Bronchial smooth muscle cell (primary cell): ENCODE measurements at places on chromosomes 1 and 21. TPM values are rescaled to one million over a fixed set of nuclear protein-coding genes. Genes with fewer than 3 reads are reported as not detected.

The PTGS2 gene
- 2.2 and 4.1 TPM in 2 replicates for total RNA-seq

The SLAMF1 gene
- not detected in 2 replicates for total RNA-seq

The FCGR2B gene
- not detected in 2 replicates for total RNA-seq

The KRTAP19-1 gene
- not detected in 2 replicates for total RNA-seq

The LHX4 gene
- under 0.01 and 0.09 TPM in 2 replicates for total RNA-seq

The ZNF683 gene
- total RNA-seq = not detected in 2 replicates

The DDAH1 gene
- total RNA-seq = 3.5 and 8.2 TPM in 2 replicates

The AMY2A gene
- 0.09 TPM in 1 of 2 replicates, not detected in the other for total RNA-seq

The EPHB2 gene
- 37.2 and 42.3 TPM in 2 replicates for total RNA-seq

The UBL4B gene
- under 0.01 and 0.09 TPM in 2 replicates for total RNA-seq

The TMOD4 gene
- total RNA-seq = not detected in 2 replicates

The ERG gene
- under 0.01 TPM in 2 replicates for total RNA-seq

The C4BPA gene
- total RNA-seq = under 0.01 TPM in 1 of 2 replicates, not detected in the other

The CRABP2 gene
- 80.6 and 167 TPM in 2 replicates for total RNA-seq

The TMPRSS15 gene
- not detected in 2 replicates for total RNA-seq

The SMPDL3B gene
- not detected in 2 replicates for total RNA-seq

The VWA5B1 gene
- total RNA-seq = not detected in 2 replicates

The C1QB gene
- not detected in 2 replicates for total RNA-seq

The C1orf87 gene
- not detected in 2 replicates for total RNA-seq

The IGSF21 gene
- not detected in 2 replicates for total RNA-seq

The GBP6 gene
- total RNA-seq = 0.17 TPM in 1 of 2 replicates, not detected in the other

The SH2D2A gene
- 0.32 TPM in 1 of 2 replicates, not detected in the other for total RNA-seq

The PTPRC gene
- total RNA-seq = not detected in 2 replicates

The EDN2 gene
- 0.47 TPM in 1 of 2 replicates, not detected in the other for total RNA-seq

The C1orf141 gene
- not detected in 2 replicates for total RNA-seq

The DNASE2B gene
- total RNA-seq = 0.09 TPM in 1 of 2 replicates, not detected in the other

The KCNH1 gene
- not detected in 2 replicates for total RNA-seq

The SPATA1 gene
- 0.77 and 2.8 TPM in 2 replicates for total RNA-seq
